ENCODE measurements at places on chromosomes 6 and 20.

GRCh38 chr6:133108419-133108818 lies 132.7 kb upstream of the EYA4 start:
- no peak for DNase-seq

DNA sequence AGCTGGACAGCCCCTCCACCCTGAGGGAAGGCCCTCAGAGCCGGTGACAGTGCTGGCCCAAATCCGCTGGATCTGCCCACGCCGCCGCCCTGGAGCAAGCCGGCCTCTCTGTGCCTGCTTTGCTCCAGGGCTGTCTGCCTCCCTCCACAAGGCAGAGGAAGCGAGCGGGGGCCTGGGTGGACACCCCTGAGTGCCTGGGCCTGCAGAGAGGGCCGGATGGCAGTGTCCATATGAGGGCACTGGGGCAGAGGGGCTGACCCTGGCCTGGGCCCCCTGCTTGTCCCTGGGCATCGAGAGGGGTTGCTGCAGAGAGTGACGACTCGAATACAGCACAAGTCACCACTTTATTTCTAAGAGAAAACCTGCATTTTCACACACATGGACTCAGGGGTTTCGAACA lies 348.6 kb downstream of the ZFAND3 start:
- no peak for DNase-seq

GRCh38 chr6:6529275-6529674 lies 59.2 kb upstream of the LY86 start:
- no peak for DNase-seq

GRCh38 chr20:40967700-40968099 lies 60.9 kb upstream of the TOP1 start:
- no peak for DNase-seq

DNA sequence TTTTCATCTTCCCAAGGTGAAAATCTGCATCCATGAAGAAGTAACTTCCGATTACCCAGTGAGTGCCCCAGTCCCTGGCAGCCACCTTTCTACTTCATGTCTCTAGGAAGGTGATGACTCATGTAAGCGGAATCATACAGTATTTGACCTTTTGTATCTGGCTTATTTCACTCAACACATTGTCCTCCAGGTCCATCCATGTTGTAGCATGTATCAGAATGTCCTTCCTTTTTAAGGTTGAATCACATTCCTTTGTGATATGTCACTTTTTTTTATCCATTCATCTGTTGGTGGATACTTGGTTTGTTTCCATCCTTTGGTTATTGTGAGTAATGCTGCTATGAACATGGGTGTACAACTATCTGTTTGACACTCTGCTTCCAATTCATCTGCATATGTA lies 176.3 kb upstream of the CDYL start:
- DNase-seq = peak; percentile 92

- no peak for DNase-seq
Observed at GRCh38 chr6:9173229-9173628, 737.9 kb upstream of the SLC35B3 start.

DNA sequence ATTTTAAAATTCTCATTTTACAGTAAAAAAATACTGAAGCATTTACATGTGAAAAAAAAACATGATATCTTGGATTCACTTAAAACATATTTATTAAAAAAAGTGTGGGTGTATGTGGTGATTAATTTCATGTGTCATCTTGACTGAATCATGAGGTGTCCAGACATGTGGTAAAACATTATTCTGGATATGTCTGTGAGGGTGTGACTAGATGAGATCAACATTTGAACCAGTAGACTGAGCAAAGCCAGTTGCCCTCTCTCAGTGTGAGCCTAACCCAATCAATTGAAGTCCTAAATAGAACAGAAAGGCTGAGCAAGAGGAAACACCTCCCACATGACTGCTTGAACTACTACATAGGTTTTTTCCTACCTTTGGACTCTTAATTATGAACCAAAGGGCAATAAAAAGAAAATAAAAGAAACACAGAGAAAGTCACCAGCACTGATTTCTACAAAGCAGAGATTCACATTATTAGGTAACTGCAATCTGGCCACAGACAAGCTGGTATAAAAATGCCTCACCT lies 90.5 kb upstream of the VGLL2 start:
- DNase-seq = peak; percentile 6

- DNase-seq = no peak
Observed at GRCh38 chr6:75283907-75284631, 523 bp downstream of the TMEM30A start.

DNA sequence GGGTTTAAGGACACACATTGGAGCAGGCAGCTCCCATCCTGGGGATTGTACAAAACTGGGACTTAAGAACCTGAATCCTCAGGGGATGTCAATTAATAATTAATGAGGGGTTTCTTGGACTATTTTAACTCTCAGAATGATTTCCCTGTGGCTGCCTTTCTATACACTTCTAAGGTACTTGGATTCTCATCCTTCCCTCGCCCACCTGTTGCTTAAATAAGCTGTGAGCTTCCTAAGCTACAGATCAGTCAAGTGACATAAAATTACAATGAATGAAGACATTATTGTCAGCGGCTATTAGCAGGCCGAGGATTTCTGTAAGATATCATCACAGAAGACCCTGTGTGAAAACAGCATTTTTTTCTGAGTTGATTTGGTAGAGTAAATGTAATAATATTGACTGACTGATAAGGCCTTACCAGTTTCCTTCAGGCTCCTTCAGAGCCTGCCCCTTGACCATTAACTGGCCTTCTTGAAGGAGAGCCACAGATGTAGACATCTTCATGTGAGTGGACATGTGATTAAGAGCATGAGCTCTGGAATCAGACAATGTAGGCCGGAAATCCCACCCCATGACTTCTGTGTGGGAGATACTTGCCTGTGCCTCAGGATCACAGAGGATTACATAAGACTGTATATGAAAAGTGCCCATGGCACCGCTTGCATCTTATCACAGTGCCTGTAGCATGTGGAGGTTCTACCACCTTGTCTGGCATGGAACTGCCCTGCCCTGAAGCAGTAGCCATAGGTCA lies 101.7 kb downstream of the TULP4 start:
- DNase-seq = no peak

DNA sequence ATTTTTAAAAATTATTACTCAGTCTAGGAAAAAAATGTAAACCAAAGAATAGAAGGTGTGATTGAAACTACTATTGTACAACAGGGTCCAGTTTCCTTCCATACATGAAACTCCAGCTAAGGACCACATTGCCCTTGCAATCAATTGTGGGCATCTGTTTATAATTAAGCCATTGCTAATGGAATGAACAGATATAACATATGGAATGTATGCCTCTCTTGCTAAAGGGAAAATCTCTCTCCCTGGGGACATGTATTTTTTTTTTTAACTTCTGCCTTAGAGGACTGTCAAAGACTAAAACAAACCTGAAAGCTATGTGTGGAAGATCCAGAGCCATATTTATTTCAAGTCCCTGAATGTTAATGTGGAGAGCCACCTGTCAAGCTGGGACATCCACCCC lies 336.8 kb upstream of the MANEA start:
- DNase-seq = no peak

GRCh38 chr6:152148412-152148811 lies 340.9 kb downstream of the ESR1 start:
- DNase-seq = no peak

- no peak for DNase-seq
Observed at GRCh38 chr6:169934699-169935347, 183.4 kb downstream of the ERMARD start.

DNA sequence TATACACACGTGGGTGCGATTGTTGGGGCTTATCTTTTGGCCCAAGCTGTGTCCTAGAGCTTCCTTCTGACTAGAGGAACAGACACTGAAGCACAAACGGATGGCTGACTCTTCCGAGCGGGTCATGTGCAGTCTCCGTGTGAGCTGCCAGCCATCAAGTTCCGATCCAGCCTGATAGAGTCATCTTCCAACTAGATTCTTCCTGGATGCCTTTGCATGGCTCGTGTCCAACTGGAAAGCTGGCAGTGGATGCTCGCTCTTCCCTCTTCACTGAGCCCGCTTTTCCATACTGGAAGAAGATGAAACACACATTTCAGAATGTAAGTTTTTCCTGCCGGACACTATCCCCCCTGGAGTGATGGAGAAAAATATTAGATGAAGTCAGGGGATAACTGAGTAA lies 148.1 kb downstream of the SCML4 start:
- DNase-seq = no peak

DNA sequence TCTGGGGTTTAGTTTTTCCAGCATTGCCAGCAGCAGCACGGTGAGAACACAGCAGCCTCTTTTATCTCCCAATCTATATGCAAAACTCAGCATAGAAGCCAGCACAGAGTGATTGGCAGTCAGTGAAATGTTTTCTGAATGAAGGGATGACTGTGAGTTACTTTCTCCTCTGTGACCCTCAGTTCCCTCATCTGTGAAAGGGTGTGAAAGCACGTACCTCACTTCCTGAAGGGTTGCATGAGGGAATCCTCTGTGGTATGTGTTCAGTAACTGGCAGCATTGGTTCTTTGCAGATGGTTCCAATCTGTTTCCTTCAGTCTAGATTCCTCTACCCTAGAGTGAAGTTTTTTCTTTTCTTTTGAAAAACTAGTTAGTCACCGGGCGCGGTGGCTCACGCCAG lies 40.0 kb downstream of the EFCAB8 start:
- DNase-seq = no peak

- peak; percentile 75 for DNase-seq
Observed at GRCh38 chr20:7610681-7611080, 329.6 kb downstream of the HAO1 start.

- DNase-seq = no peak
Observed at GRCh38 chr6:90896075-90896547, 309.2 kb upstream of the MAP3K7 start.

DNA sequence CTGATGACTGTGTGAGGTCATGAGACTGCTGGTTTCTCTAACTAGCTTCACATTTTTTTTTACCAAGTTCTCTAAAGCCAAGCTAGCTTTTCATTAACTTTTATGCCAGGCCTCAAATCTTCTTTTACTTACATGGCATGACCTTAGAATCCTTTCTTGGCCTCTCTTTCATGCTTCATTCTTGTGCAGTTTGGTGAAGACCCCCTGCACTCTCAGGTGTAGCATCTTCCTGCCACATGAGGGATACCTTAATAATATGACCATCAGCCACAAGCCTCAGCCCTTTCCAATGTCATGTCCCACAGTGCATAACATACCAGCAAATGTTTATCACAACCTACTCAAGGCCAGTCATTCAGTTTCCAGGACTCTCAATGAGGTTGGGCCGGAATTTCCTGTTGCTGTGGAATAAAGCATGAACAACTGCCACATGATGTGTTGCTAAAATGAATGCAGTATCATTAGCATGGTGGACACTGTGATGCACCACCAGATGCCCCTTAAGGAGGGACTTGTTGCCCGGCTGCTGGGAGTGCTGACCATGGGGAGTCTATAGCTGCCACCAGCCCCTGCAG lies 72.2 kb downstream of the RIN2 start:
- DNase-seq = no peak

DNA sequence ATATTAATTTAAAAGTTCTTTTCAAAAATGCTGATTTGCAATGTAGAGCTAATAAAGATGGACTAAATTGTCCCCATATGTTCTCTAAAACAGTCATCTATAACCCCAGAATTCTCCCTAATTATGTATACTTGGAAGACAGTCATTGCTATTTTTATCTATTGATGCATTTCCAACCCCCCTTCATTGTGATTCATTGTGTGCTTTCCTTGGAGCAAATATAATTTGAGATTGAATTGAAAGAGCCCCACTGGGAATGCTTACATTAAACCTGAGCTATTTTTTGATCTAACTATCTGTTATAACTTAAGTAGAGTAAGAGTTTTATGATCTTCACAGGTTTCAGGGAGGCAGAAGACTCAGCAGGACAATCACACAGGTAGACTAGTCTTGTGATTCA lies 73.7 kb upstream of the PTCHD4 start:
- peak; percentile 68 for DNase-seq

- DNase-seq = no peak
Observed at GRCh38 chr20:33857722-33858563, 46.8 kb downstream of the CHMP4B start.
